ENCODE measurements at places on chromosomes 7 and 10. TPM values are rescaled to one million over a fixed set of nuclear protein-coding genes. Genes with fewer than 3 reads are reported as not detected.

DNA sequence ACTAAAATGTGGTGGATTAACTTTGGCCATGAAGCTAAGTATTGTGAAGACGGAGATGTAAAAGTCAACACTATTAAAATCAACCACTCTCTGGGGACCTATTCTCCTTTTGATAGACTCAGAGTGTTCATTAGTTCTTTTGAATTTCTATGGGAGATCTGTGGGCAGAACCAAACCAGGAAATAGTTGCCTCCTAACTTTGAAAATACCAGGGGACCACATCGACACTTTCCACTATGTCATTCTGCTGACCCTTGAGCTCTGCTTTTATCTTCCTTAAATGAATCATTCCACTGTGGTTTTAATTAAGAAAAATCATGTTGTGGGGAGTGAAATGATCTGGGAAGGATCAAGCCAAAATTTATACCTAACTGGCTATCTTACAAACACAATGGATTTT, 960.5 kb downstream of the GATA3 start:
- peak; percentile 61 for DNase-seq

DNA sequence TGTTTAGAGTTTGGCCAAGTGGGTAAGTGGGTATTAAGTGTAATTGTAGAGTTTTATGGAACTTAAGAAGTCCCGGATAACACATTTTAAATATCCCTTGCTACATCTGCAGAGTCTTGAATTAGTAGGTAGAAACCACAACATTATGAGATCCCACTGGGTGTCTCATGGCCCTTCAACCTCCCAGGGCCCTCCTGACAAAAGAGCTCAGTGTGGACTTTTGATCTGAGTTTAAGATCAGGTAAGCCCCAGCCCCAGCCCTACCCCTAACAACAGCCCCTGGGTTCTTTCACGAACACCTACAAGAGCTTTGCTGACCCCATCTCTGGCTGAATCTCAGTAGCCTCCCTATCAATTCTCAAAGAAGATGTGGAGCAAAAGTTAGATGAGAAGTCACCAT, 65.4 kb upstream of the STK17A start:
- no peak for DNase-seq

DNA sequence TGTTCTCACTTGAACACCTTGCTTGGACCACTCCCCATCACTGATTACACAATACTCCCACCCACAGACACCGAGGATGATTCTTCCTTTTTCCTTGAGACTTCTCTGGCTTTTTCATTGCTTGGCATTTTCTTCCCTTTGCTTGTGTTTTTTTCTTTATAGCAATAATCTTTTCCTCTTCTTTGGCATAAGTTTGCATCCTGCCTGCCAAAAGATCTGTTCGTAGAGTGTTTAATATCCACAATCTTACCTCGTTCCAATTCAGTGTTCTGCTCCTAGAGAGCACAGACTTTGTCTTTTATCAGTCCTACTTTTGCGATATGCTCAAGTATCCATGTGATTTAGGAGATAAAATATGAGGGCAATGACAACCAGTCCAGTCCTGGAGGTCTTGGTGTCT, 303.3 kb upstream of the CDC14C start:
- DNase-seq: no peak

DNA sequence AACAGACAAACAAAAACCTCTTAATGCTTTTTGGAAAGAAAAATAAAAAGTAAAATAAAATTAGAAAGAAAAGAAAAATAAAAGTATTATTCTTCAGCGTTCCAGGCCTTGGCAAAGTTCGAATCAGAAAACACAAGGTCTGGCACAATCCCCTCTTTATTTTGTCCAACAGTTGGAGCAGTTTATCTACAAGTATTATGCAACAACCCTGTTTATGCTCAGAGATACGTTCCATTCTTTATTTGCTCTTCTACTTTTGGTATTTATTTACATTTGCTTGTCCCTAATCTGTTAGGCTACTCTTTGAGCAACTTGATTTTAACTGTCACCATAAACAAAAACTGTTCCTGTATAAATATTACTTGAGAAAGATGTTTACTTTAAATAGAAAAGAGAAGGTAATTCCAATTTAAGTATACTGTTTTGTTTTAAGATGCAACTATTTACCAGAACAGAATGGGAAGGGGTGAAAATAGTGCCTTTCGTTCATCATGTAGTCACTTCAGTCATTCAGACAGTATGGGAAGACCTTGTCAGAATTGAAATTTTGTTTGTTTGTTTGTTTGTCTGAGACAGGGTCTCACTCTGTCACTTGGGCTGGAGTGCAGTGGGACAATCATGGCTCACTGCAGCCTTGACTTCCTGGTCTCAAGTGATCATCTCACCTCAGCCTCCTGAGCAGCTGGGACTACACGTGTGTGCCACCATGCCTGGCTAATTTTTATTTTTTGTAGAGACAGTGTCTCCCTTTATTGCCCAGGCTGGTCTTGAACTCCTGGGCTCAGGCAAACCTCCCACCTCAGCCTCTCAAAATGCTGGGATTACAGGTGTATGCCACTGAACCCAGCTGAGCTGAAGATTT, 5.7 kb downstream of the PDK4 start:
- DNase-seq: no peak

- DNase-seq: peak; percentile 68
These were observed 1.1 kb downstream of the ARID5B start for GRCh38 chr10:61902445-61903220.

DNA sequence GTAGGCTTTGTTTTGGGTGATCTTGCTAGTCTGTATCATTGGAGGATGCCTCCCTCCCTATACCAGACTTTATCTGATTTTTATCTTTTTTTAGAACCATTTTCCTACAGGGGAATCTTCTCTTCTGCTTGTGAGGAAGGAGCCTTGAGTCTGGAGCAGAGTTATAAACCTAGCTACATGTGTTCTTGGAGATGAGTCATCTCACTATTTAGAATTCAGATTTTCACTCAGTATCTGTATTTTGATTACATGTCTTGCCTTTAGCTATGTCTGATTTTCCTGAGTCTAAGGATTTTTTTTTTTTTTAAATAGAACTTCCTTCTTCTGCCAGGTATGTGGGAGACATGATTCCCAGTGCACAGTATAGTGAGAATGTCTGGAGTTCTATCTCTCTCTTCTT, 211.6 kb upstream of the MBL2 start:
- DNase-seq: no peak

GRCh38 chr7:102024005-102024768, 206.8 kb downstream of the CUX1 start:
- DNase-seq: no peak

DNA sequence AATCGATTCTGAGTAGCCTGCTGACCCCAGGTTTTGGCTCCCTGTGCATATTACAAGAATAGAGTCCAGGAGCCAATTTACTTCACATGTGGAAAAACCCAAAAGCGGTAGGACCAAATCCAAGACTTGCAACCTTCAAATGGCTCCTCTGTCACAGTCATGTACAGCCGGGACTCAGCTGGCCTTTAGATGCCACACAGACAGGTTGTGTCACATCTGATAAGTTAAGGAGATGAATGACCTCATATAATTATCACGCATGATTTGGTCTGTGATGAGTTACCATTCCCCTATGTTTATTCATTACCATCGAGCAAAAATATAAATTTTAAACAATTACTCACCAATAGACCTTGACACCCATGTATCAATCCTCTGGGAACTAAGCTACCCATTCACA, 14.2 kb downstream of the CACNA2D1 start:
- peak; percentile 50 for DNase-seq

- peak; percentile 52 for DNase-seq
These were observed 81.2 kb upstream of the PPIF start for GRCh38 chr10:79266084-79266483.

DNA sequence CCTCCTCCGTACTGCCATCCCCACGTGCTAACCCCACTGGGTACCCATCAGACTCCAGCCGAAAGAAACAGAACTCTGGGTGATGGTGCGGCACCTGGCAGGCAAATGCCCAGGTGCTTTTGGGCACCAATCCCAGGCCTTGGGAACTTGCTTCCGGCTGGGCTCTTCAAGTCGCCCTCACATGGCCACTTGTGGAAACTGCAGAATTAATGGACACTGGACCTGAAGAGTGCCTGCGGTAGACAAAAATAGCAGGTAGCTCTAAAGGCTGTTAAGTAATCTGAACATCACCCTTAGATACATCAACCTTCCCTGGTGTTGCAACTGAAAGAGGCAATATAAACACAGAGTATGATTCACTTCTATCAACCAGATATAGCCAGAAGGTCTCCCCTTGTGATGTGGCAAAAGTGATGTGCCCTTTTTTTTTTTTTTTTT, 644.4 kb downstream of the GRM8 start:
- DNase-seq: peak; percentile 25

- no peak for DNase-seq
These were observed 14.1 kb upstream of the CRCP start for GRCh38 chr7:66100408-66101050.

DNA sequence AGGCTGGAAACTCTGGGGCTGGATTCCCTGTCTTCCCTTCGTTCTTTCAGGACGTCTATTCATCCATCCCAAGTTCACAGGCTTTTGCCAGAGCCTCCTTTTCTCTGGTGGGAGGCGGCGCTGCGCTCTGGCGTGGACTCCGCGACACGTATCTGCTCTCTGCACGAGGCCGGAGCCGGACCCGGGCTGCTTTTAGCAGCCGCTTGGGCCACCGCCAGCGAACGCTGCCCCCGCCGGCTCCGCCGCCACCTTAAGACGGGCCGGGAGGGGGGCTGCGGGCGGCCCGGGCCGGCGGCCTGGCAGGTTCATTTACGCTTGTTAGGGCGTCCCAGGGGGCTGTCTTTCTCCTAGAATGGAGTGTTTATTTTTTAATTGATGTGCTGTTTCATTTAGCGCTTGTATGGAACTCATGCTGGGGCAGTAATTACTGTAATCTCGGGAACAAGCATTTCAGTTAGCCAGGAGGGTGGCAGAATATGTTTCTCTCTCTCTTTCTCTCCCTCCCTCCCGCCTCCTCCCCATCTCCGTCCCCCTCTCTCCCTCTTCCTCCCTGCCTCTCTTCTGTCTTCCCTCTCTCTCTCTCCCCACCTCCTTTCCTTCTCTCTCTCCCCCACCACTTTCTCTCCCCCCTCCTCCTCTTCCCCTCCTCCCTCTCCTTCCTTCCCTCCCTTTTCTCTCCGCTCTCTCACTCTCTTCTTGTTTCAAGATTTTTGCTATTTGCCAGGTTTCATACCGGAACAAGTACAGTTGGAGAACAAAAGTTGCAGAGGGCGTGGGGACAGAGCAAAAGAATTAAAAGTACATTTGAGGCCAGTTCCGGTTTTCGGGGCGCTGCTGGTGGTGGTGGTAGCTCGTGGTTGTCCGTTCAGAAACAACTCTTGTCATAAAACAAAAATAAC, 1.3 kb upstream of the FZD8 start:
- peak; percentile 52 for DNase-seq

DNA sequence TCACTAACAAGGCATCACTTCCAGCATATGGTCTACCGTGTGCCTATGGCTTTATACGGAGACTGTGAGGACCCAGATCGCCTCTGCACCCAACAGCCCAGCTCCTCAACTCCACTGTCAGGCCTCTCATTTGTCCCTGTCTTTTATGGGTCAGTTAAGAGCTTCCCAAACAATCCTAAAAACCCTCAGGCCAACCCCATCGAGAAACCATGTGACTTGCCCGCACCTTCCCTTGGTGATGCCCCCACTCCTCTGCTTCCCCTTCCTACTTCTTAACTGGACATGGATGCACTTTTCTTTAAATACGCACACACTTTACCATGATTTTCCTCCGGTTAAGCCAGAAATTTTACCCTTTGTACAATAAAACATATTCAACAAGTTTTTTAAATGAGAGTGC, 46.8 kb downstream of the BAIAP2L1 start:
- DNase-seq: peak; percentile 65

- peak; percentile 72 for DNase-seq
These were observed 58.2 kb upstream of the ANTXRL start for GRCh38 chr10:46228563-46229071.

DNA sequence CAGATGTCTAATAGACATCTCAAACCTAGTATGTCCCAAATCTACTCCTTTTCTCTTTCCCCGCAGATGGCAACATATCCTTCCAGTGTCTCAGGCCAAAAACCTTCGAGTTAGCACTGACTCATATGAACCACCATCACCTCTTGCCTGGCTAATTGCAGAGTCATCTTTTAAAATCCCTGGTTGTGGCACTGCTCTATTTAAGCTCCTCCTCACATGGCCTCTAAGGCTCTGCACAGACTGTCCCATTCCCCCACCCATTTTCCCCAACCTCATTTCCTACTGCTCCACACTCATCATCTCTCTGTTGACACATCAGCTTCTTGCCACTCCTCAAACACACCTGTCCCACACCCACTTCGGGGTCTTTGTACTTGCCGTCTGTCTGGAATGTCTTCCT, 16.8 kb upstream of the HBP1 start:
- peak; percentile 71 for DNase-seq

DNA sequence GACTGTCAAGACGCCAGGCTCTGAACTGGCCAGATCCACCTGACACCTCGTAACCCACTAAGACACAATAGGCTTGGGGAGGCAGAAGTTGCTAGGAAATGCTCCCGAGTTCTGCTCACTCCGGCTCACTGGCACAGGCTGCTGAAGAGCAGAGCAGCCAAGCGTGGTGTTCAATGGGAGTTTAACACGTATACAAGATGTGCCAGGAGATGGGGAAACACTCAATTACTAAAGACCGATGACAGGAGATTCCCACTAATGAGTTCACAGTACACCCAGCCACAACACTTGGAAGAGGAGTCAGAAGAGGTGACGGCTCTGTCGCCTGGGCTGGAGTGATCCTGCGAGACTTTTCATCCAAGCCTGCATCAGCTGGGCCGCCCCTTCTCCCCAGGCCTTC, 303.4 kb downstream of the GFRA1 start:
- no peak for DNase-seq

DNA sequence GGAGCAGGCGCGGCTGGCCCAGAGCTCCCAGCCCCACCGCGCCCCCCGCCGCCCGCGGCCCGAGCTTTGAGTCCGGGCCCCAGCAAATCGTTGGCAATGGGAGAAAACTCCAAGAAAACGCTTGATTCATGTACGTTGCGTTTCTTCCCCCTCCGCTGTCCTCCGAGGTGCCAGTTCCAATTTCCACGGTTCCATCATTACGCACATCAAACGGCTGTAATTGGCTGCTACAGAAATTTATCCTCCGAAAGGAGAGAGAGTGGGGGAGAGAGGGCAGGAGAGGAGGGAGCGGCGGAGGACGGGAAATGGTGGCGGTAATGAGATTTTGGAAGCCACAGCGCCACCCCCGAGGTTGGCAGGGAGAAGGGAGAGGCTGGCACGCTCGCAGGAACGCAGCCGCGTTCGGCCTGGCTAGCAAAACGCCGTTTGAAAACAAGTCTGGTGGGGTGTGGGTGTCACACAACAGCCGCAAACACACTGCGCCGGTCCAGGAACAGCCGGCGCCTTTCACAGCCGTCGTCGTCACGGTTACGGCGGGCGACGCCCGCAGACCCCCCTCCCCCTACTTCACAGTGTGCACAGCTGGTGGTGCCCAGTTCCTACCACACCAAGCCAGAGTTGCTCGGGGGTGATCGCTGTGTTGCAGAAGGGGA, 57.5 kb downstream of the UNCX start:
- DNase-seq: peak; percentile 32

- DNase-seq: no peak
These were observed 256.6 kb upstream of the SMIM30 start for GRCh38 chr7:113374955-113375354.

- no peak for DNase-seq
These were observed 7.2 kb downstream of the ANTXRL start for GRCh38 chr10:46293832-46294640.

The SPDYE2B gene
- not detected for total RNA-seq

The CEP55 gene
- total RNA-seq: 87.9 TPM

The ABCB1 gene
- 5.6 TPM for total RNA-seq

The ASCC1 gene
- 32.7 TPM for total RNA-seq

The FBXL13 gene
- total RNA-seq: 0.59 TPM

The CDC14C gene
- total RNA-seq: 0.07 TPM

The KCNH2 gene
- total RNA-seq: 0.30 TPM

The NPC1L1 gene
- total RNA-seq: not detected

The ITIH5 gene
- 0.64 TPM for total RNA-seq

The PTER gene
- total RNA-seq: not detected

Data from M059J (cell line).